ENCODE measurements at places on chromosomes 3 and 15. TPM values are rescaled to one million over a fixed set of nuclear protein-coding genes. Genes with fewer than 3 reads are reported as not detected.

The ZSCAN29 gene
- 21.1 TPM for total RNA-seq

The FOXB1 gene
- not detected for total RNA-seq

The LMCD1 gene
- 44.2 TPM for total RNA-seq

The CFAP20DC gene
- total RNA-seq: 1.6 TPM

The HACD2 gene
- total RNA-seq: 17.5 TPM

The FAM43A gene
- 20.3 TPM for total RNA-seq

The TMEM158 gene
- total RNA-seq: 35.7 TPM

The TOPBP1 gene
- 16.5 TPM for total RNA-seq

The ST3GAL6 gene
- 4.8 TPM for total RNA-seq

Measured in smooth muscle cell of bladder (primary cell).